ENCODE measurements at places on chromosomes 16 and 17. TPM values are rescaled to one million over a fixed set of nuclear protein-coding genes. Genes with fewer than 3 reads are reported as not detected.

Gene HOXB2
- total RNA-seq, result 12.1 TPM

Gene IL34
- not detected for total RNA-seq

Gene ALOXE3
- total RNA-seq, result not detected

Gene RTN4RL1
- 0.22 TPM for total RNA-seq

Gene TSPAN10
- total RNA-seq, result 3.9 TPM

Gene ZNF768
- total RNA-seq, result 38.4 TPM

Gene SMYD4
- total RNA-seq, result 14.5 TPM

Gene BCL6B
- not detected for total RNA-seq

Gene KRT33B
- total RNA-seq, result 0.25 TPM

Gene COX6A2
- not detected for total RNA-seq

Gene DNAH17
- total RNA-seq, result not detected

Gene KIF1C
- 72.7 TPM for total RNA-seq

Gene XYLT2
- 43.6 TPM for total RNA-seq

Gene TBC1D3B
- total RNA-seq, result not detected

Gene TMEM88
- not detected for total RNA-seq

Gene GRIN2A
- total RNA-seq, result not detected

Gene SLC2A4
- total RNA-seq, result not detected

Gene CD300E
- not detected for total RNA-seq

Gene AIPL1
- total RNA-seq, result not detected

Gene ARSG
- 2.8 TPM for total RNA-seq

Gene NPIPA5
- total RNA-seq, result not detected

Gene TBC1D3G
- total RNA-seq, result not detected

Gene CHP2
- total RNA-seq, result not detected

Gene TAC4
- total RNA-seq, result not detected
